ENCODE measurements at places on chromosomes 1 and 21.

- DNase-seq, result no peak
These were observed 35.3 kb upstream of the TENT5B start for GRCh38 chr1:27047914-27048313.

GRCh38 chr1:76250271-76250670 lies 175.7 kb downstream of the ST6GALNAC3 start:
- DNase-seq, result no peak

- no peak for DNase-seq
These were observed 28.2 kb downstream of the BATF3 start for GRCh38 chr1:212671342-212672031.

- DNase-seq, result no peak
These were observed 40.5 kb downstream of the SLC30A7 start for GRCh38 chr1:100936194-100936967.

GRCh38 chr1:66088787-66089186 lies 296.1 kb downstream of the PDE4B start:
- no peak for DNase-seq

GRCh38 chr21:15732290-15732995 lies 2.7 kb downstream of the USP25 start:
- DNase-seq, result no peak

DNA sequence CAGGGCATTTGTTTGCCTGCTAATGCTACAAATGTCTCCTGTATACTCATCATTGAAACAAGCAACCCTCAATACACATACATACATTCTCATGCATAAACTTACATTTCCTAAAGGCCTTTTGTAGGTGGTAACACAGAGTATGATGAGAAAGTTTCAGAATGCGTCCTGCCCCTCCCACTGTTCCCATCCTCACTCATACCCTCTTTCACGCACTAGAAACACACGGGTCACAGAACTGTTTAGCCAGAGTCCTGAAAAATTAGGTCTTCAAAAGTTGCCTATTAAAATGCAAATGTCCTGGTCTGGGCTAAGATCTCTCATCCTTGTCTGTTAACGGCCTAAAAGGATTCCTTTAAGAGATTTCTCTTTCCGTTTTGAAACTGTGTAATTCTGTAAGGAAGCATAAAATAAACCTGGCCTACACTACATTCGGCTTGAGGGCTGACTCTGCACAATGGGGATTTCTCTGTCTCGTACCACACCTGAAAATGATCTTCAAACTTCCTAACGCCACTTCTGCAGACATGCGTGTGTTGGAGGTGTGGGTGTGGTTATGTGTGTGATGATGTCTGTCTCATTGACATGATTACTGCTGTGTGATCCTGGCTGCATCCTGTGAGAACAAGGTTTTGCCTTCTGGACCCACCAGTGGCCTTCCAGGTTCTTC lies 5.3 kb upstream of the FCER1A start:
- no peak for DNase-seq

DNA sequence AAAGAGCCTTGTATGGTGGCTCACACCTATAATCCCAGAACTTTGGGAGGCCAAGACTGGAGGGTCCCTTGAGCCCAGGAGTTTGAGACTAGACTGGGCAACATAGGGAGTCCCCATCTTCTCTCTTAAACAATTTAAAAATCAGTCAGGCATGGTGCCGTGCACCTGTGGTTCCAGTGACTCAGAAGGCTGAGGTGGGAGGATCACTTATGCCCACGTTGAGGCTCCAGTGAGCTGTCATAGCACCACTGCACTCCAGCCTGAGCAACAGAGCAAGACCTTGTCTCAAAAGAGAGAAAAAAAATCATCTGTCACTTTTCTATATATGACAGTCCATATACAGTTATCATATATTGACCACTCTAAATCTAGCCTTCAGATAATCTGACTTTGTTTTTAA lies 658.3 kb downstream of the LTN1 start:
- no peak for DNase-seq

Measured in esophagus squamous epithelium (tissue), 5 donors.